SW 1271 (cell line): ENCODE measurements at places on chromosomes 6 and 20.

DNA sequence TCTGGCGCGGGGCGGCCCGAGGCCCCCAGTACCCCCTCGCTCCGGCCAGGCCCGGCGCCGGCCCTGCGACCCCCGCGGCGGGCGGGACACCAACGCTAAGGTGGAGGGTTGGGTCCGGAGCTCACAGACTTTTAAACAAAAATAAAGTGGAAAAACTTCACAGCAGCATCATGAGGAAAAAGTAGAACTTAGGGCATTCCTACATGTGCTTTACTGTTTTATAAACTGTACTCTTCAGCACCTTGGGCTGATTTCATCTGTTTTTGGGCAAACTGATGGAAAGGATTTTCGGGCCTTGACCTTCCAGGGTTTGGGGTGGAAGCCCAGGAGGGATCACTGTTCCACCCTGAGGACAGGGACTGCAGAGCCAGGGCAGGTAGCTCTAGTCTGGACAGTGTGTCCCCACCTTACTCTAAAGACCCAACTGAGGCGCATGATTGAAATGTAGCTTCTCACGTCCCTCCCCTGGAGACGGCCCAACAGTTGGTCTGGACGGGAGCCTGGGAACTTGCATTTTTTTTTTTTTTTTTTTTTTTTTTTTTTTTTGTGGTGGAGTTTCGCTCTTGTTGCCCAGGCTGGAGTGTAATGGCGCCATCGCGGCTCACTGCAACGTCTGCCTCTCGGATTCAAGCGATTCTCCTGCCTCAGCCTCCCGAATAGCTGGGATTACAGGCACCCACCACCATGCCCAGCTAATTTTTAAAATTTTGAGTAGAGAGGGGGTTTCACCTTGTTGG, 740 bp downstream of the NELFCD start:
- no peak for DNase-seq

DNA sequence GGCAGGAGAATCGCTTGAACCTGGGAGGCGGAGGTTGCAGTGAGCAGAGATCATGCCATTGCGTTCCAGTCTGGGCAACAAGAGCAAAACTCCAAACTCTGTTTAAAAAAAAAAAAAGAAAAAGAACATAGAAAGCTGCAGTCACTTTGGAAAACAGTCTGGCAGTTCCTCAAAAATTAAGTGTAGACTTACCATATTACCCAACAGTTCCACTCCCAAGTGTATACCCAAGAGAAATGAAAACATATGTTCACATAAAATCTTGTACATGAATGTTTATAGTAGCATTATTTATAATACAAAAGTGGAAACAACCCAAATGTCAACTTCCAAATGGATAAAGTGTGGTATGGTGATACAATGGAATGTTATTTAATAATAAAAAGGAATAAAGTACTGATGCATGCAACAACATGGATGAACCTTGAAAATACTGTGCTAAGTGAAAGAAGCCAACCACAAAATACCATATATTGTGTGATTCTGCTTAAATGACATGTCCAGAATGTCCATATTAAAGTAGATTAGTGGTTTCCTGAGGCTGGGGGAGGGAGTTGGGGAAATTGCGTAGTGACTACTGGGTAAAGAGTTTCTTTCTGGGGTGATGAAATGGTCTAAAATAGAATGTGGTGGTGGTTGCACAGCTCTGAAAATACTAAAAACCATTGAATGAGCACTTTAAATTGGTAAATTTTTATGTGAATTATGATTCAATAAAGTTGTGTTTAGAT, 62.9 kb downstream of the SUN5 start:
- no peak for DNase-seq

DNA sequence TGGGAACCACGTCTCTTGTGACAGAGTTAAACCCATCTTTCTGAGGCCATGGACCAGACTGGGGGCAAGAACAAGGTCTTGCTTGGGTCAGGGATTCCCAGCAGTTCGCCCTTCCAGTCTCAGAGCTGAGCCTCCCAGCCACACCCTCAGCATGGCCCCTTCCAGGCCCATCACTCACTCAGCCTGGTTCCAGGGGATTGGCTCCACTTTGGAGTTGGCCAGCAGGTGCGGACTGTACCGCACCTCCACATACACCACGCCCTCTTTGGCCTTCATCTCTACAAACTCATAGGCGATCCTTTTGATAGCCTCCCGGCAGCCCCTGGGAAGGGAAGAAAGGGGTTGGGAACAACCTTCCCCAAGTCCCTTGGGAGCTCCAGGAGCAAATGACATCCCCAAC, 25.2 kb downstream of the ADA start:
- no peak for DNase-seq

DNA sequence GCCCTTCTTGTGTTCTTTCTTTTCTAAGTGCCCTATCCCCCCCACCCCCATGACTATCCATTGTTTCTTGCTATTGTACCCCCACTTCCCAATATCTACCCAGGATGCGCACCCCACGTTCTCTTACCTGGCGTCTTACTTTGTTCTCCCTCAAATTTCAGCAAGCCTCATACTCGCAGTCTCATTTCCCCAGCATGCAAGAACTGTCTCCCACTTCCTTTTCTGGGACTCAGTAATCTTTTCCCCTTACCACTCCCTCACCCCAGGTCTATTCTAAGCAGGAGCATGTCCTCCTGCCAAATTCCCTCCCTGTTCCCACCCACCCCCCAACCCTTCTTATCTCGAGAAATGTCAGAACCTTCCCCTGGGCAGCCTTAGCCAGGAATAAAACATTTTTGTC, 1.7 kb upstream of the EHMT2 start:
- no peak for DNase-seq

DNA sequence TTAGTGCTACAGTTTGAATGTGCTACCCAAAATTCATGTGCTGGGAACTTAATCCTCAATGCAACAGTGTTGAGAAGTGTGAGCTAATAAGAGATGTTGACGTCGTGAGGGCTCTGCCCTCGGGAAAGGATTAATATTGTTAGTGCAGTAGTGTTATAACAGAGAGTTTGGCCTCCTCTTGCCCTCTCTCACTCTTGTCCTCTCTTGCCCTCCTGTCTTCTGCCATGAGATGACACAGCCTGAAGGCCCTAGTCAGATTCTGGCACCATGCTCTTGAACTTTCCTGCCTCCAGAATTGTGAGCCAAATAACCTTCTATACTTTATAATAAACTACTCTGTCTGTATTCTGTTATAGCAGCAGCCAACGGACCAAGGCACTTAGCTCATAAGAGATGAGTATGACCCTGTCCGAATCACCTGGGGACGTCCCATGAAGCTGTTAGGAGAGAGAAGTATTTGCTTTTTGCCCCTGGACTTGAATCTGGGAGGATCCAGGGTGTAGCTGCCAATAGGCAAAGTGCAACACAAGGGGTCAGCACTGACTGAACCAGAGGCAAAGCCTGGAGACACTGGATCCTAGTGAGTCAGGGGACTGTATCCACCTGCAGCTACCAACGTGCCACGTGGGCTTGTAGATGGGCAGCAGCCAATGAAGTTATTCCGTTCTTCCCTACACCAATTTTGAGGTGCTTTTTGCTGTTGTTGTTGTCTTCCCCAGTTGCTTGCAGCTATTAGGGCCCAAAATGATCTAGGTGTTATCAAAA, 233.7 kb downstream of the THBS2 start:
- DNase-seq = no peak

GRCh38 chr6:133773776-133774175, 115.1 kb upstream of the TCF21 start:
- no peak for DNase-seq

DNA sequence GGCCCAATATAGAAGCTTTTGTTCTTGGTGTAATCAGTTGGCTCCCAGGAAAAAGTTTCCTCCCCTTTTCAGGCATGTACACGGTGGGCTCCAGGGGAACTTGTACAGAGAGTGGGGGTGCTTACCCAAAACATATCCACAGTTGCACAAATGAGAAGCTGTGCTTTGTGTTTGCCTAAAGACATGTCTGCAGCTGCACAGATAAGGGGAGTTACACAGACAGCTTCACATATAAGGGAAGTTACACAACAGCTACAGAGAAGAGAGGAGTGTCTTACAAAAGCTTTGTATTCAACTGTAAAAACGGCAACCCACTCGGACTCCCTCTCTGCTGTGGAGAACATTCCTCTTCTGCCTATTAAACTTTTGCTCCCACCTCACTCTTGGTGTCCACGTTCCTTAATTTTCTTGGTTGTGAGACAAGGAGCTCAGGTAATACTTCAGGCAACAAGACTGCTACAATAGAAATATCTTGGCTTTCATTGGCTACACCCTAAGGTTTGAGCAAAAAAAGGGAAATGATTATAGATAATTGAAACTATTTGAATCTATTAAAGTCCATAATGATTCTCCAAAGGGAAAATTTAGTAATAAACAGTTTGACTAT, 7.4 kb upstream of the PNRC1 start:
- DNase-seq = no peak

DNA sequence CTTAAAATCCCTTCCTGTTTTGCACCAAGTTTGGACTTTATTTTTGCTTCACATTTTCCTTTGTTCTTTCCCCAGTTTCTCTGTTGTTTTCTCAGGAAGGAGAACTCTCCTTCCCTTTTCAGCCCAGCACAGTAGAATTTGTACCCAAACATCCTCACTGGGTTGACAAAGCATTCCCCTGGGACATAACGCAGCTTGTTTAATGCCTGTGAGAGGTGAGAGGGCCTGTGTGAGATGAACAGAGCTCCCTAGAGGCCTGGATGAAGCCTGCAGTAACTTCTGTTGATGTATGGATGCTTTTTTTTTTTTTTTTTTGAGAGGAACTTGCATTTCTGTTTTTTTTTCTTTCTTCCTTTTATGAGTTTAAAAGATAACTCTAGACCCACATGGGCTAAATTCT, 104.9 kb upstream of the SLC22A23 start:
- no peak for DNase-seq

DNA sequence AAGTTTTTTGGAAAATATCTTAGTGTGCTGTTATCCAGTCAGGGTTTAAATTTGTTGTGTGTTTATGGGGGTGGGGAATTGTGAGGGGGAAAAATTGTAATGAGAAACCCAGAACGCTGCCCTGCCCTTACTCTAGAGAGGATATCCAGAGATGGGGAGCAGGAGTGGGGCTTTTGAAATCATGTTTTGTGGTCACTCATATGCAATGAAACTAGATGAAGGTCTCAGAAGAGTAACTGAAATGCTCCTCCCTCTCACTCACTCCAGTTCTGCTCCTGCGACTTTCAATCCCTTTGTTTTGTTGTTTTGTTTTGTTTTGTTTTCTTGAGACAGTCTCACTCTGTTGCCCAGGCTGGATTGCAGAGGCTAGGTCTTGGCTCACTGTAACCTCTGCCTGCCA, 100.0 kb downstream of the CRYBG1 start:
- DNase-seq = no peak

DNA sequence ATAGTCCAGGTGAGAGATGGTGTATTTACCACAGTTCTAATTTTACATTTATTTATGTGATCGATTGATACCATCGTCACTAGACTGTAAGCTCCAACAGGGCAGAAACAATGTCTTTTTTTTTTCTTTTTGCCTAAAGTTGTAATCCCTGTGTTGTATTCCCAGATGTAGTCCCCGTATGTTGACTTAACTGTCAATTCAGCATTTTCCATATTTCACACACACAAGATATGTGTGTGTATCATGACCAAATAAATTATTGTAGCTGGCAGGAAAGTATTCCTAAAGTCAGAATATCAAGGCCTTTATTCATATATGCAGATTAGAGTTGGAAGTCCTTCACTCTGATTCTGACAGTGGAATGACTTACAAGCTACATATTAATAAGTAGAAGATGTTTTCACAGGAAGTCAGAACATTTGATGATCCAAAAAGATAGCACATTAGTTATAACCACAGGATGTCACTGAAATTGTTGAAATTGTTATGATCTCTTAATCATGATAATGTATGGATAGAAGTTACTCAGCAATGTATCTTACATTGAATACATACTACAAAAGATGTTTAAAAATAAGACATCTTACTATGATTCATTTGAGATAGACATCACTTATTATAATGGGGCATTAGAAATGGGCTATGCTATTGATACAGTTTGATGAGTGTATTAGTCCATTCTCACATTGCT, 10.6 kb downstream of the RNF182 start:
- no peak for DNase-seq

- no peak for DNase-seq
Measured at GRCh38 chr20:56779452-56780143, 150.5 kb downstream of the TFAP2C start.

GRCh38 chr6:4394786-4395185, 259.4 kb upstream of the ECI2 start:
- no peak for DNase-seq

DNA sequence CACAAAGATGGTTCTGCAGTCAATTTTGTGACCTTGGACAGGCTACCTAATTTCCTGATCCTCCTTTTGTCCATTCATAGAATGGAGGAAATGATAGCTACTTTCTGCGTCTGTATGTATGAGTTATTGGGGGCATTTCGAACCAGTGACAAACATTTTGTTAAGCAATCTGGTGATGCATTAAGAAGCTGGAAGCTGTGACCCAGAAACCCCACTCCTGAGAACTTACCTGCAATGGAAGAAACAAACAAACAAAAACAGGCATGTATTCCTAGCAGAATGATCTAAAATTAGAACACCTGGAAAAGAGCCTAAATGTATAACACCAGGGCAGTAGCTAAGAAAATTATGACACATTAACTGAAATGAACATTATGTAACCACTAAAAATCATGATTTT, 33.4 kb upstream of the PRND start:
- DNase-seq = no peak

- no peak for DNase-seq
Measured at GRCh38 chr20:709423-709822, 33.8 kb upstream of the SCRT2 start.

DNA sequence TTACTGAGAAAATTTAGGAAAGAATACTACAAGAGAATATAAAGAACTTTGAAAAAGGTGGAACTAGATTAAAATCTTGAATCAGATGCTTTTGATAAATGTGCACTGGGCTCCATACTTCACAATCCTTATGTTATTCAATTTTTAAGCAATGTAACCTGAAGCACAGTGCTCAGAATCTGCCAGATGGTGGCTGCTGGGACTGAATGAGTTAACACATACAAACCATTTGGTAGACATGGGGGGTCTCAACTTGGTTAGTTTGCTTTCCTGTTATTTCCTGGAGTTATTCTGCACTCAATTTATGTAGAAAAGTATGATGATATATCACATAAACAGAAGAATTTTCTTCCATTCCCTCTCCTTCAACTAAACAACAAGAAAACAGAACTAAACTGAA, 326.5 kb downstream of the RNGTT start:
- DNase-seq = no peak

- no peak for DNase-seq
Measured at GRCh38 chr6:165782134-165782533, 119.1 kb upstream of the PDE10A start.

DNA sequence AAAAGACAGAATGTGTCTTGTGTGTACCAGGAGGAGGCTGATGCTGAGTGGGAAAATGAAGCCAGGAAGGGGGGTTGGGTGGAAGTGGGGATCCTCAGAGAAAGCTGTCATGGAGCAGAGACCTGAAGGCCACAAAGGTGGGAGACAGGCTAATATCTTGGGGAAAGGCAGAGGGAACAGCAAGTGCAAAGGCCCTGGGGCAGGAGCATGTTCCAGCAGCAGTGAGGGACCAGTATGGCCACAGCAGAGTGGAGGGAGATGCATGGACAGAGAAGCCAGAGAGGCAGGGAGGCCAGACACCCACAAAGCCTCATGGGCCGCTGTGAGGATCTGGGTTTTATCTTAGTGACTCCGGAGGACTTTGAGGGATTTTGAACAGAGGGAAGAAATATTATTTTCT, 254.2 kb upstream of the SULF2 start:
- DNase-seq = no peak
